Spleen (tissue), 13 donors: ENCODE measurements at places on chromosomes 4 and X. TPM values are rescaled to one million over a fixed set of nuclear protein-coding genes. Genes with fewer than 3 reads are reported as not detected.

DNA sequence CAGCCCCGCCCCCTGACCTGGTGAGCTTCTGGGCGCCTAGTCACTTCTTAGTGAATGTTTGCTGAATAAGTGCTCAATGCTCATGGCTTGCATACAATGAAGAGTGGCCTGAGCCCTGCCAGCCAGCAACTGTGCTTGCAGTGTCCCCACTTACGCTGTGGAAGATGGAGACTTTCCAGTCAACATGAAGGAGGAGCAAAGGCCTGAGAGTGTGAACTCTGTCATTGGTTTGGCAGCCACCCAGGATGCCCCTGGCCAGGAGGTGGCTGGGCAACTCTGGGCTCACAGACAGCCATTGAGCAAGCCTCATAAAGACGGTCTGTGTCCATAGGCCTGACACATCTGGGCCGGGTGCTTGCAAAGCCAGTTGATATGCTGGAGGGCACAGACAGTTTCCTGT is 72.1 kb upstream of the MAMLD1 start:
- DNase-seq: no peak

The PNCK gene
- 0.73 TPM for total RNA-seq

The QRFPR gene
- total RNA-seq: not detected

GRCh38 chr4:173314715-173315114 is 19.4 kb downstream of the HMGB2 start:
- DNase-seq: no peak

The MAMLD1 gene
- 2.8 TPM for total RNA-seq

GRCh38 chr4:107913283-107913899 is 18.0 kb upstream of the CYP2U1 start:
- DNase-seq: no peak
